GDM1 (cell line): ENCODE measurements at places on chromosomes 12 and 14.

DNA sequence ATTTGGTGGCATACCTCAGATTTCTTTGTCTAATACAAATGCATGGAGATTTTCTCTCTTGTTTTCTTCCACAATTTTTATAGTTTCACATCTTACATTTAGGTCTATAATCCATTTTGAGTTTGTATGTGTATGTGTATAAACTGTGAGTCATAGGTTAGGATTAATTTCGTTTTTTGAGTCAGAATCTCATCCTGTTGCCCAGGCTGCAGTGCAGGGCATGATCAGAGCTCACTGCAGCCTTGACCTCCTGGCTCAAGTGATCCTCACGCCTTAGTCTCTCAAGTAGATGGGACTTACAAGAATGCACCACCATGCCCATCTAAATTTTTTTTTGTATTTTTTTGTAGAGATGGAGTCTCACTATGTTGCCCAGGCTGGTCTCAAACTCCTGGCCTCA, 71.6 kb downstream of the OTOGL start:
- DNase-seq = no peak

DNA sequence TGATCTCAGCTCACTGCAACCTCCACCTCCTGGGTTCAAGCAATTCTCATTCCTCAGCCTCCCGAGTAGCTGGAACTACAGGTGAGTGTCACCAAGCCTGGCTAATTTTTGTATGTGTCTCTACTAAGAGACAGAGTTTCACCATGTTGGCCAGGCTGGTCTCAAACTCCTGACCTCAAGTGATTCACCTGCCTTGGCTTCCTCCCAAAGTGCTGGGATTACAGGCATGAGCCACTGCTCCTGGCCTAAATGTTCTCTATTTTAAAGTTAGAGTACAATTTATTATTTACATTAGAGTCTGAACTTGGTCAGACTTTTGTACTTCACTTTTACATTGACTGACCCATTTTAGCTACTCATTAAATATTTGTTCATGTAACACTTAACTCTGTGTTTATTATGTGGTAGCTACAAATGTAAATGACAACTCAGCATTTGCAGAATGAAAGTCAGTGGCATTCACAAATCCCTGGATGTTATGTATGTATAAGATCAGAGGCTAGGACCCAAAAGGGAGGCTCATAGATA, 409.6 kb downstream of the APAF1 start:
- no peak for DNase-seq

- no peak for DNase-seq
Observed at GRCh38 chr12:53105712-53106439, 2.6 kb downstream of the SOAT2 start.

- no peak for DNase-seq
Observed at GRCh38 chr12:94596596-94596995, 53.8 kb downstream of the TMCC3 start.

DNA sequence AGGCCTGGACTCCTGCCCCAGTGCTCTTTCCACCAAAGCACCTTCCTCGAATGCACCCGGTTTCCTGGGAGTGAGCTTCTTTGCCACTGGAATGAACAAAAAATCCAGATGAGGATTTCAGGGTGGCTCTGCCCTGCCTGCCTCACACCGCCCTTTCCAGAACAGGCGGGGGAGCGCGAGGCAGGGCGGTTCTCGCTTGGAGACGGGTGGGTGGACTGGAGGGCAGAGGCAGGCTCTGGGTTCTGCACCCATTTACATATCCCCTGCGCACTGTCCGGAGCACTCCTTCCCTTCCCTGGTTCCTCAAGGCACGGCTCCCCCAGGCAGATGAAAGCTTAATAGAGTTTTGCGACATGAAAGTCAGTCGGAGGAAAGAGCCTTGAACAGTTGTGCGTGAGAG, 69.7 kb upstream of the DLK1 start:
- no peak for DNase-seq

DNA sequence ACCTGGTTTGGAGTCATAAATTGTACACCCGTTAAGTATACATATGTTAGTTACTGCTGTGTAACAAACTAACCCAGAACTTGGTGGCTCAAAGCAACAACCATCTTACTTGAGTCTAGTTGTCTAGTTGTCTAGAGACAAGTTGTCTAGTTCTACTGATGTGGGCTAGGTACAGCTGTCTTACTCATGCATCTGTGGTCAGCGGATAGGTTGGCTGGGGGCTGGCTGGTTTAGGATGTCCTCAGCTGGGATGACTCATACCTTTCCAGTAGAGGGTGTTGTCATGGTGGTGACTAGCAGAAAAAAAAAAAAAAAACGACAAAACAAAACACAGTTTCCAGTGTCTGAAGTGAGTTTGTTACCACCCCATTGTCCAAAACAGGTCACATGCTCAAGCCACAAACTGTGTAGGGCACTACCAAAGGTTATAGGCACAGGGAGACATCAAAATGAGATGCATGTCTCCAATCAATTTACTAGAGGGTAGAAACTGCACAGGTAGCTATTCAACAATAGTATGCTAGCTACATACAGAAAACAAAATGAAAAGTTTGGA, 680.3 kb downstream of the MED13L start:
- DNase-seq = no peak

DNA sequence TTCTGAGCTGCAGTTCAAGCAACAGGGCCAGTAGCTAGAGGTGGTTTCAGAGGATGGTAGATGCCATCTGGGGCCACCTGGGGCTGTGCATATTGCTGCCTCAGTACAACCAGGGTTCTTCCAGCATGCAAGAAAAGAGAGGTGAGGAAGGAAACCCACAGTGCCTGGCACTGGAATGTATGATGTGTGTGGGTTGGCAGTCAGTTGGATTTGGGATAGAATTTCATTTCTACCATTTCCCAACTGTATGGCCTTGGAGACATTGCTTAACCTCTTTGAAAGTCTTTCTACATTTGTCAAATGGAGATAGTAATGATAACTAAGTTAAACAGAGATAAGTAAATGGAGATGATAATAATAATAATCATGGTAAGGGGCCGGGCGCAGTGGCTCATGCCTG, 10.2 kb upstream of the LRRC10 start:
- no peak for DNase-seq

DNA sequence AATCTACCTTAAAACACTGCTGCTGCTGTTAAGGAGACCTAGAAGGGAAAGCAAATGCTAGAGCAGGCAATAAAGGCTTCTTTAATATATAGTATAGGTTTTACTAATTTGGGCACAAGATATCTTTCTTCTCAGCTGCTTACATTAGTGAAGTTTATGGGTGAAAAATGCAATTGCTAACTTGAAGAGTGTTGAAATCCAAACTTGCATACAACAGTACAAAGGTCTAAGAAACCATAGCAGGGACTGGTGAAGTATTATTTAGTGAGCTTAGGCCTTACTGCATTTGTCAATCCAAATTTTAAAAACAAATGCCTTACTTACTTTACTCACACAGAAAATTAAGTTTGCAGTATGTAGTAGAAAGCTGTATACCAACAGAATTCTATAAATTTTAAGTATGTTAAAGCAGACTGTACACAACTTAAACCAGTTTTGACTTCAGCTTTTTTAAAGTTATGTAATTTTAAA, 1.4 kb upstream of the AP4S1 start:
- no peak for DNase-seq

DNA sequence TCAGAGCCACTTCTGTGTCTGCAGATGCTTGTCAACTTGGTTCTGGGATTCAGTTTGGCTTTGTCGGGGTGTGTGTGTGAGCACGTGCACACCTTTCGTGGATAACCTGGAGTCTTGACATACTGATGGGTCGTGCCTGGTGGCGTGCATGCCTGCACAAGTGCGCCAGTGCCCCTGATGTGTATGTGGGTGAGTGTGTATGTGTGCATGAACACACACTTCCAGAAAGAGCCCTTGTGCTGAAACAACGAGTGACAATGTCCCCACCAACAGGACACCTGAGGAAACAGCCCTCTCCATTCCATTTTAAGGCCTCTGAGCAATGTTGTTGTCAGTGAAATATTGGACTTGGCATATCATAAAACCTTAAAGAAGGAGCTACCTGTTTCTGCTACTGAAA, 53.9 kb downstream of the SMUG1 start:
- DNase-seq = no peak

DNA sequence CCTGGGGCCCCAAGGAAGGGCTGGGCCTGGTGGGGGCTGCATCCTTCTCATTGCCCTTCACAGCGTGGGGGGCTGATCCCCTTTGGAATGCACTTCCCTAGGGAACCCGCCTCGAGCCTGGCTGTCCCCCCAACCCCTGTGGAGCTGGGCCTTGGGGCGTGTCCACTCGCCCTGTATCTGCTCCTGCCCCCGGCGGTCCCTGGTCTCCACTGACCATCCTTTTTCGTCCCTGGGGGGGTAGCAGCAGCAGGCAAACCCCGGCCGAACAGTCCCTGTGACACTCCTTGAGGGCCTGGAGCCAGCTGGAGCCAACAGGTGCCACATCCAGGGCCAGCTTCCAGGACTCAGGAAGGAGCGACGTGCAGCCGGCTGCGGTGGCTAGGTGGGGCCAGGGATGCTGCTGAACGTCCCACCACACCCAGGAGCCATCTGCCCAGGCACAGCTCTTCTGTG, 9.4 kb upstream of the GPR132 start:
- DNase-seq = no peak

GRCh38 chr12:64390275-64390851, at the start of gene C12orf56:
Gene C12orf56 (minus strand): TSS chr12:64390758. CDS start chr12:64390565, 193 bp downstream.
- no peak for DNase-seq

DNA sequence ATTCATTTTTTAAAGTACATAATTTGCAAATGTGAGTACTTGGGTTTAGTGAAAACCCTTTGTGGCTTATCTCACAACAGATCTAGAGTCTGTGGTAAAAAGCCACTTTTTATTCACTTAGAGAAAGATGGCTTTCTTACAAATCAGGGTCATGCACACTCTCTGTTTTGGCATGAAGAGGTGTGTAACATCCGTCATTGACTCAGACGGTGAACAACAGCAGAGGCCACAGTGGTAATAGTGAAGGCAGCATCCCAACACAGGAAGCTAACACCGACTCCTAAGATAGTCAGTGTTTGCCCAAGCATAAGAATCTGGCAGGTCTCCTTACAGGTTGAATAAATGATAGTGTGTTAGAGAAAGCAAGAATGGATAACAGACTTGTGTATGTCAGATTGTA, 593.0 kb downstream of the SOX5 start:
- DNase-seq = no peak

DNA sequence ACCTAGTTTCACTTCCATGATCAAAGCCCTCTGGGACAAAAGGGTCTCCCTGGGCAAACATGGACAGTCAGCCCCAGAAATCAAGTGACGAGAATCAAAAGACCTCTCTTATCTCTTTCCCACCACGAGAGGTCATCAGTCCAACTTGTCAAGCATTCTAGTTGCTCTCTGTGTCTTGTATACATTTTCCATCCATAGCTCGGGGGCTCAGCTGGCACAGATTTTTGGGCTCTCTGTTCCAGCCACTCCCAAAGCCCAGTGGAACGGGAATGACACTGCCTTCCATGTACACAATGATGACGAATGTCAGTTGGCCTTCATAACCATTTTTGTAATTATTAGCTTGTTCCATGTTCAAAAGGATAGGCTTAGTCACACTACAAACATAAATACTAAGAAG, 29.7 kb downstream of the NOS1 start:
- DNase-seq = no peak
